ENCODE measurements at places on chromosomes 1 and 21.

GRCh38 chr1:231781892-231782291, 155.3 kb downstream of the DISC1 start:
- no peak for DNase-seq

DNA sequence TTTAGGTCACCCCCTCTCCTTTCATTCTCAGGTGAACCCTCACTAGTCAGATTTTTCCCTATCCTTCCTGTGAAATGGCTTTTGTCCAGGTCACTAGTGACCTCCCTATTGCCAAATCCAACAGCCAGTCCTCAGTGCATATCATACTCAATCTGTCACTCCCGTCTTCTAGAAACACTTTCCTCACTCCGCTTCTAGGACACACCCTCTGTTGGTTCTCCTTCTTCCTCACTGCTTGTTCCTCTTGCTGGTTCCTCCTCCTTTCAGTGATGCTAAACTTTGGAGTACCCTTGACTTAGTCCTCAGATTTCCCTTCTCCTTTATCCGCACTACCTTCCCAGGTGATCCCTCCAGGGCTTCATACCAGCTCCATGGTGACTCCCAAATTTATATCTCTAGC, 94.3 kb downstream of the RNF220 start:
- DNase-seq = no peak

DNA sequence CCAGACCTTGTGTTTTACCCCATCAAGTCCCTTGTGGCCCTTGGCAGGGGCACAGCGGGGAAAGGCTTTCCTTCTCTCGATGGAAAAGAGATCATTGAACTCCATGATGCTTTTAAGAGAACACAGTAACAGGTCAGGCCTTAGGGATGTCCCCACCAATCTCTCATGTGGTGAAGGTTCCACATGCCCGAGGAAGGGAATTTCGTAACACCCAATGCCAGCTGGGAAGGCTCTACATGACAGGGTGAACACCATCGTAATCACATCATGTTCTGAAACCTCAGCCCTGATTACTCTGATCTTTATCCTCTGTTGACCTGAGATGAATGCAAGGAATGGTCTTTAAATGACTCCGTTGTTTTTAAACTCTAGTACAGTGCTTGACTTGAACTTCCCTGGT, 105.5 kb upstream of the SPAG17 start:
- DNase-seq = no peak

- DNase-seq = no peak
Observed at GRCh38 chr1:215380566-215380965, 186.5 kb upstream of the KCTD3 start.

DNA sequence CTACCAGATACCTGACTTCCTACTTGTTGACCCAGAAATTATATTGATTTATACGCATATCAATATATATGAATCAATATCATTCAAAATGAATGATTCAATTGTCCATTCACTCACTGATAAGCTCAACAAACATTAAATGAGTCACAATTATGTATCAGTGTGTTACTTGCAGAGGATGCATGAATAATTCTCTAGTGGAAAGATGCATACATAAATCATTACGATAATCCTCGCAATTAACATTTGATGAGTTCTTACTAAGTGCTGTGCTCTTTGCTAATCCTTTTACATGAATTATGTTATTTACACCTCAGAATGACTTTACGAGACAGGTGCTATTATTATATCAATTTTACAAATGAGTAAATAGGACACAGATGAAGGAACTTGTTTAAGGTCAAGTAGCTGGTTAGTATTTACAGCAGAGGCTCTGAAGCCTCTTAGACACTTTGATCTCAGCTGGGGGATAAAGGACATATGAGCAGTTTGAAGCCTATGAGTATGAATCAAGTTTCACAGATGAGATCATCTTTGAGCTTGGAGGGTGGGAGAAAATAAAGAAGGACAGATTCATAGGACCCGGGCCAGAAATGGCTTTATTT, 112.8 kb upstream of the ADAMTS5 start:
- DNase-seq = no peak

GRCh38 chr1:193785850-193786420, 599.5 kb upstream of the B3GALT2 start:
- DNase-seq = no peak

DNA sequence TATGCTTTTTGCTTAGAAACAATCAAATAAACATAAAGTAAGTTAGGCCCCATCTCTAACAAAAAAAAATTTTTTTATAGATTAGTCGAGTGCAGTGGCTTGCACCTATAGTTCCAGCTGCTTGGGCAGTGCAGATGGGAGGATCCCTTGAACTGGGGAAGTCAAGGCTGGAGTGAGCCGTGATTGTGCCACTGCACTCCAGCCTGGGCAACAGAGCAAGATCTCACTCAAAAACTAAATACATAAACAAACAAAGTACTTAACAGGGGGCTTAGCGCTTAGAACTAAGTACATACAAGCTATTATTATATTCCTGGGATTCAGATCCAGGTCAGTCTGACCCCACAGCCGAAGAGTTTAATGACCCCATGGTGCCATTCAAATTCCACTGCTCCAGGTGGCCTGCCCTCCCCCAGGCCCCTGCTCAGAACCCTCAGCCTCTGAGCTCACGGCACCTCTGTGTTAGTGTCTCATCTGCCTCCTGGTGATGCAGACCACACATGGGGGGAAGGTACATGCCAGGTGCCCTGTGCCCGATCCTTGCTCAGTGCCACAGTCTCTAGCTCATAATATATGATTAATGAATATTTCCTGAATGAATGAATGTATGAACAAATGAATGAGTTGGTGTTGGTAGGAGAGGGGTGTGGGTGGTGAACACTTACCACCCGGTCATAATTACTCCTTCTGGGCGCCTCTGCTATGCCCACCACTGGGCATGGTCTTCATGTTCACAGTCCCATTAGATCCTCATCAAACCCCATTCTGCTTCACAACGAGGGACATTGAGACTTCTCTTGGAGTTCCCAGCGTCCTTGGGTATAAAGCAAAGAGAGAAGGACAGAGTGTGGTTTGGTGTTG, 14.6 kb downstream of the NCMAP start:
- no peak for DNase-seq

DNA sequence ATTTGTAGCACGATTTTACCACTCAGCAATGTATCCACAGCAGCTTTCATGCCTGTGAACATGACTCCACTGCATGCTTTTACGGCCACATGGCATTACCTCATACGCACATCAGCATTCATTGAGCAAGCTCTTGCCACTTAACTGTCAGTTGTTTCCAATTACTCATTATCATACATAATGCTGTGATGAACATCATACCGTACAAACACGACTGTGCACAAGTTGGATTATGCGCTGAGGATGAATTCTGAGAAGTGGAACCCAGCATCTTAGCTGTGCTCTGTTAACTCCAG, 9.6 kb downstream of the UMODL1 start:
- no peak for DNase-seq

- DNase-seq = peak; percentile 44
Observed at GRCh38 chr1:235831148-235831547, 35.6 kb downstream of the LYST start.

GRCh38 chr1:87305762-87306161, 22.9 kb upstream of the LMO4 start:
- no peak for DNase-seq

- DNase-seq = no peak
Observed at GRCh38 chr1:56255516-56256152, 323.7 kb downstream of the PLPP3 start.

DNA sequence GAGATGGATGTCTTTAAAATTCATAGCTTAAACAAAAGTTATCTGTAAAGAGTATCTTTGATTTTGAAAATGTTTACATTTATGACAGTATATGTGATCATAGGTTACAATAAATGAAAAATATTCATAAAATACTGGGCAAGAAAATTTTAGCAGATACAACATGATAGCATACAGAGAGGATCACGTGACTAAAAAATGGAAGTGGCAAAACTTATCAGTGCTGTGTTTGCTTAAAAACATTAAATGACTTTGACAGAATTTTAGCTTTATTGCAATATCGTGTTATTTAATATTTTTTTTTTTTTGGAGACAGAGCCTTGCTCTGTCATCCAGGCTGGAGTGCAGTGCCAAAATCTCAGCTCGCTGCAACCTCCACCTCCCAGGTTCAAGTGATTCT, 2294.1 kb downstream of the NCAM2 start:
- no peak for DNase-seq

DNA sequence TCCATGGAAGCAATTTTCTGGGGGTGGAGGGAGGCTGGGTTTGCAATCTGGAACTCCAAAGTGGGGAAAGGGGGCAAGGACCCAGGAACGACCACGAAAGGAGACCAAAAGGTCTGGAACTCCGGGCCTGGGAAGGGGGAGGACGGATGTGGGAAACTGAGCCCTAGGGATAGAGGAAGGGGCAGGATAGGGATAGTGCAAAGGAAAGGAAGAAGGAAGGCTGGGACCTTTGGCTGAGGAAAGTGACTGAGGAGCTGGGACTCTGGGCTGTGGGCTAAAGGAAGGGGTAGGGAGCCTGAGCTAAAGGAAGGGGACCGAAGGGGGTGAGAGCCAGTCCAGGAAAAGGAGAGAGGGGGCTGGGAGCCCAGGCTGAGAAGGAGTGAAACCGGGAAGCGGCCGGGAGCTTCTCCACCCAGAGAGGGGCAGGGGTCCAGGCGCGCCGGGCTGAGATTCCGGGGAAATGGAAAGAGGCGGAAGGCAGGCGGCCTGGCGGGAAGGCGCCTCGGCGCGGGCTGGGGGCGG, 395 bp downstream of the SLC9A1 start:
- DNase-seq = no peak

DNA sequence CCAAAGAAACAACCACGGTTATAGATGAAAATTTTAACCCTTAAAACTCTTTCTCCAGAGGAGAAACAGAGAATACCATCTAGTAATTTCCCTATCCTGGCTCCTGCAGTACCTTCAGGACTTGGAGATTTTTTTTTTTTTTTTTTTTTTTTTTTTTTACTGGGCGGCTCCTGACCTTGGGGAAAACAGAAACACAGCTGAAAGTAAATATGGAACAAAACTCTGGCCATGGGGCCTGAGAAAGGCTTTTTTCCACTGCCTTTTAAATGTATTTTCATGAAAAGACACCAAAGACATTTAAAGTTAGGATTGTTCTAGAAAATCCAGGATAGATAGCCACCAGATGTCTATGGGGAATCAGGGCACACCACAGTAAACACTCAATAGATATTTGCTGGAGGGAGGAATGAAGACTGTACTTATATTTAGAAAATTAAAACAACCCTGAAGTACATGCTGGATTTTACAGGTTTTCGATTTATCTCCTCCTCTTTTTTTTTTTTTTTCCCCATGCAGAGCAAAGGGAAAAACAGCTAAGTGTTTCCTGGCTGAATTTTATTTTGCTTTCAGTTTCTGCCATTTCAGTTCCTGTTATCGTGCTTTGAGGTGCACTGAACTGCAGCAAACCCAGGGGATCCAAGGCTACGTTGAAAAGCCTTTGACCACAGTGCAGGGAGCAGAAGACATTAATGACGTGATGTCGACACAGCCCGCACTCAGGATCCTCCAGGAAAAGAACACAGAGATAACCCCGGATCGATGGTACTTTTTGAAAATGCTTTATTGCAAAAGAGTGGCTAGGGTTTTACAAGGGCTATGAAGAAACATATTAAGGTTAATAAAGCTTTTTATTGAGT, 35.7 kb upstream of the CNN3 start:
- DNase-seq = no peak

Measured in substantia nigra (tissue), 51 donors.